ENCODE measurements at places on chromosomes 12 and 14. TPM values are rescaled to one million over a fixed set of nuclear protein-coding genes. Genes with fewer than 3 reads are reported as not detected.

WASHC4 gene
- total RNA-seq: 111 TPM

SLC6A12 gene
- total RNA-seq: 27.7 TPM

OTX2 gene
- not detected for total RNA-seq

BCDIN3D gene
- 3.9 TPM for total RNA-seq

CLEC4D gene
- total RNA-seq: not detected

HOXC6 gene
- total RNA-seq: not detected

GRCh38 chr14:90611936-90612335 lies 204.3 kb downstream of the TTC7B start:
- H3K4me3 ChIP-seq: no peak overlapping the region
- no peak overlapping the region for H3K27ac ChIP-seq
- no peaks in the 10 kb centered on the region for H3K4me1 ChIP-seq
- H3K27me3 ChIP-seq: no peaks in the 10 kb centered on the region

- no peak overlapping the region for H3K4me3 ChIP-seq
- no peaks in the 10 kb centered on the region for H3K27me3 ChIP-seq
- no peak overlapping the region for H3K27ac ChIP-seq
- no peak for DNase-seq
- H3K36me3 ChIP-seq: no peaks in the 10 kb centered on the region
Observed at GRCh38 chr14:78501909-78502308, 331.7 kb downstream of the NRXN3 start.

DNA sequence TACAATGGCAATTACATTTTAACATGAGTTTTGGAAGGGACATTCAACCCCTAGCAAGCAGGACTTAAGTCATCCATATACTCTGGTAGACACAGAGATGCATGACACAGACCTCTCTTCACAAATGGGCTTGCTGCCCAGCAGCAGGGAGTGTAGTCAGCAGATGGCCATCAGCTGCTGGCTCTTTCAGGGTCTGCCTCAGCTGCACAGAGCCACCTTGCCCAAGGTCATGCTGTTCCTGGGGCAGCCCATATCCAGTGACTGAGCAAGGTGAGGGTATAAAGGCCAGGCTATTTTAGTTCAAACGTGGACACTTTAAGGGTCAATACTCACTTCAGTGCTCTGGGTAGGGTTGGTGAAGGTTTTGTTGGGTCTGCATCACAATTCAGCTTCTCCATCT lies 58.3 kb upstream of the JDP2 start:
- H3K4me3 ChIP-seq: no peak overlapping the region
- H3K36me3 ChIP-seq: no peaks in the 10 kb centered on the region
- DNase-seq: no peak
- no peaks in the 10 kb centered on the region for H3K27me3 ChIP-seq
- H3K27ac ChIP-seq: no peak overlapping the region

DNA sequence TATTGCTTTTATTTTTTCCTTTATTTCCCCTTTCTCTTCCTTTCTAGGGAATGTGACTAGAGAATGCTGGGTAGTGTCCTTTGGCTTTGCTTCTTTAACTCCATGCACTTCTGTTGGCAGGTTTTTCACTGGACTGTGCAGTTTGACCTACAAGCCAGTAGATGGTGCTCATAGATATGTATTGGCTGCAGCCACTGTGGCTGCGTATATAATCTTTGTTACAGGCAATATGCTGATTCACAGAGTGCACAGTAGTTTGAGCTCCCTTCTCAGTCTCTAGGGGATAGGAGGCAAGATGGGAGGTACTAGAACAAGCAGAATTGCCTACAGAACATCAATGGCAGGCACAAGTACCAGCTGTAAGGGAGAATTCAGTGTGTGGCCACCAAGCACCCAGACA lies 503.5 kb downstream of the LRFN5 start:
- no peak for DNase-seq
- H3K4me1 ChIP-seq: no peaks in the 10 kb centered on the region
- H3K36me3 ChIP-seq: no peaks in the 10 kb centered on the region
- no peak overlapping the region for H3K27ac ChIP-seq
- no peak overlapping the region for H3K4me3 ChIP-seq
- no peaks in the 10 kb centered on the region for H3K27me3 ChIP-seq

DNA sequence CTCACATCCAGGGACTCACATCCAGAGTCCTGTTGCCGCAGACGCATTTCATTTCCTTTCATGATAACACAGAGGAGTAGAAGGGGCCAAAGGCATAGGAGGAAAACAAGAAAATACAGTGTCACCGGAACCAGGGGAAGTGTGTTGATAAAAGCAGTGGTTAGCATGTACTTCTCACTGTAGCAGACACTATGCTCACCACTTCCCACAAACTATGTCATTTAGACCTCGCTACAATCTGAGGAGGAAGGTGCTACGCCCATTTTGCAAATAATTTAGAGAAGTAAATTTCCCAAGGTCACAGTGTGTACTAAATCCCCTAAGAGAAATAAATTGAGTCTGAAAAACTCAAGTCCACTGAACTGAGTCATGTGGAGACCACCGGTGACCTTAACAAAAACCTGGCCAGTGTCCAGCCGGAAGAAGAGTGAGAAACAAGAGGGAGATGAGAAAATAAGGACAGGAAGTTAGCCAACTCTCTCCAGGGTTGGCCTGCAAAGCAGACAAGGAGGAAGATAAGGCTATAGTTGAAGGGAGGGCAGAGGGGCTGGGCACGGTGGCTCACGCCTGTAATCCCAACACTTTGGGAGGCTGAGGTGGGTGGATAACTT lies 25.8 kb upstream of the TMCC3 start:
- peaks cover 15% of the 10 kb centered on the region for H3K4me1 ChIP-seq
- no peaks in the 10 kb centered on the region for H3K36me3 ChIP-seq
- no peak overlapping the region for H3K27ac ChIP-seq
- no peaks in the 10 kb centered on the region for H3K27me3 ChIP-seq
- H3K4me3 ChIP-seq: no peak overlapping the region

- peak overlapping the region; percentile 98 for H3K27ac ChIP-seq
- no peak overlapping the region for H3K4me3 ChIP-seq
- peaks cover 43% of the 10 kb centered on the region for H3K4me1 ChIP-seq
- H3K36me3 ChIP-seq: no peaks in the 10 kb centered on the region
- H3K27me3 ChIP-seq: no peaks in the 10 kb centered on the region
Observed at GRCh38 chr12:50110127-50110761, 1.8 kb upstream of the COX14 start.

- no peak for DNase-seq
- no peaks in the 10 kb centered on the region for H3K36me3 ChIP-seq
- no peaks in the 10 kb centered on the region for H3K27me3 ChIP-seq
Observed at GRCh38 chr12:115144425-115144824, 460.4 kb upstream of the TBX3 start.

- no peak overlapping the region for H3K4me3 ChIP-seq
- no peaks in the 10 kb centered on the region for H3K36me3 ChIP-seq
- no peak overlapping the region for H3K27ac ChIP-seq
- H3K27me3 ChIP-seq: no peaks in the 10 kb centered on the region
- no peaks in the 10 kb centered on the region for H3K4me1 ChIP-seq
Observed at GRCh38 chr12:20716037-20716436, 20.9 kb downstream of the SLCO1C1 start.

- peaks cover 29% of the 10 kb centered on the region for H3K36me3 ChIP-seq
- no peak overlapping the region for H3K27ac ChIP-seq
- no peak overlapping the region for H3K4me3 ChIP-seq
- DNase-seq: no peak
- H3K27me3 ChIP-seq: no peaks in the 10 kb centered on the region
Observed at GRCh38 chr12:45849289-45849688, 119.8 kb downstream of the ARID2 start.

- H3K27ac ChIP-seq: no peak overlapping the region
- no peaks in the 10 kb centered on the region for H3K36me3 ChIP-seq
- H3K4me1 ChIP-seq: no peaks in the 10 kb centered on the region
- no peak overlapping the region for H3K4me3 ChIP-seq
Observed at GRCh38 chr14:80491131-80491530, 279.8 kb upstream of the DIO2 start.

- no peaks in the 10 kb centered on the region for H3K27me3 ChIP-seq
- no peak for DNase-seq
- no peak overlapping the region for H3K27ac ChIP-seq
- no peaks in the 10 kb centered on the region for H3K4me1 ChIP-seq
- H3K4me3 ChIP-seq: no peak overlapping the region
- H3K36me3 ChIP-seq: no peaks in the 10 kb centered on the region
Observed at GRCh38 chr14:56374421-56374820, 205.2 kb upstream of the TMEM260 start.

DNA sequence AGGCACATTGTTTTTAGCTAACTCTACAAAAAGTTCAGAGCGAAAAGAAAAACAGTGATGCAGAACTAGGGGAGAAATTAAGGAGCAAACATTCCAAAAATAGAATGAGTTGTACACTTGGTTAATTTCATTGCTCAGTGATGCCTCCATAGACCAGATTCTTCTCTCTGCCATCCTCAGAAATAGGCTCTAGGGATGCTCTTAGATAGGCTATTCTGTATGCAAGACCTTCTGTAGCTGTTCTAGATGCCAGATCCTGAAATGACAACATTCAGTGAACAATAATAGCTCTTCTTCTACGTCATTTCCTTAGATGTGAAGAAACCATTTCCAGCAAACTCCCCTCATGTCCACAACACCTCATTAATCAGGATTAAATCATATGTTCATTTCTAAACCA lies 466.3 kb downstream of the DIO2 start:
- no peaks in the 10 kb centered on the region for H3K36me3 ChIP-seq
- H3K27ac ChIP-seq: no peak overlapping the region
- DNase-seq: no peak
- no peaks in the 10 kb centered on the region for H3K27me3 ChIP-seq
- H3K4me3 ChIP-seq: no peak overlapping the region

DNA sequence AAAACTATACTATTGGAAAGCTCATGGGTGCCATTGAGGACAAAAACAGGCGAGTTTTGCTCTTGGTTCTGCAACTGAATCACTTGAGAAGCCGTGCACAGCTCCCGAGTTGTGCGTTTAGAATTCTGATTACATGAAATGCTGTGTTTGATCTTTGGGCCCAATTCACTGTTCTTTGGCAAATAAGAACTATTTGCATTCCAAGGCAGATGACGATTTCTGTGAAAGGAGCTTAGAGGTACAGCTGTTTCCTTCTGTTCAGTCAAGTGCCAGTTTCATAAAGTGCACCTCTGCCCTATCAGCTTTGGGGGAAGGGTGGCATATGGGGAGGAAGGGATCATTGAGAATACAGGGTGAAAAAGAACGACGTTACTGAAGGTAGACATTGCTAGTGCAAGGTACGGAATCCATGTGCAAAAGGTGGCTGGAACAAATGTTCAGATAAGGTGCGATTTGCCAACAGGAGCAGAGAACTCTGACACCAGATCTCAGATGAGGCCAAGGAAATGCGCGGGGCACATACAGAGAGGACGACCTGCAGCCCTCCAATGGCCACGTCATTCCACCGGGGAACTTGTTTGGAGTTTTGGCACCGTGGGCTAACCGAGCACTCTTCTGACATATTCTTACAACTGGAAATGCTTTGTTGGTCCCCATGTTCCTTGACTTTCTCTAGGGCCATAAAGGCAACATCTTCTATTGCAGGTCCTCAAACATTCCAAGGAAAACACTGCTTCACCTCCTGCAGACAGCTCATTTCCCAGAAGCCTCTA lies 30.1 kb downstream of the TCHP start:
- no peaks in the 10 kb centered on the region for H3K27me3 ChIP-seq
- H3K27ac ChIP-seq: no peak overlapping the region
- peaks cover 32% of the 10 kb centered on the region for H3K36me3 ChIP-seq
- H3K4me3 ChIP-seq: no peak overlapping the region
- DNase-seq: no peak

DNA sequence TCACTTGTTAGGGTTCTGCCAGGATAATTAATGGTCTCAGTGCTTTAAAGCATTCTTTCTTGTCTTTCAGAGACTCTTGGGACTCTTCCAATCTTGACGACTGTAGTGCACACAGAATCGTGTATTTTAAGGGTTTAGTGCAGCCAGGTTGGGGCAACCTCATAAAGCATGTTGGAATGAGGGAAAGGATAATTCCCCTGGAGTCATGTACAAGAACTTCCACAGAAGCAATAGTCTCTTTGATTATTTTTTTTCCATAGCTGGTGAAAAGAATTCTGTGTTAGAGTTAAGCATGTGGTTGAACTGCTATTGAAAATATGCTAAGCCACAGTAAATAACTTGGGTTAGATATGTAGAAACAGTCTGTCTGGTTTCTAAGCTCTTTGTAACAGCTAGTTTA lies 246.8 kb upstream of the DAAM1 start:
- H3K36me3 ChIP-seq: no peaks in the 10 kb centered on the region
- H3K27ac ChIP-seq: no peak overlapping the region
- no peaks in the 10 kb centered on the region for H3K4me1 ChIP-seq
- no peaks in the 10 kb centered on the region for H3K27me3 ChIP-seq
- H3K4me3 ChIP-seq: no peak overlapping the region
- DNase-seq: no peak

DNA sequence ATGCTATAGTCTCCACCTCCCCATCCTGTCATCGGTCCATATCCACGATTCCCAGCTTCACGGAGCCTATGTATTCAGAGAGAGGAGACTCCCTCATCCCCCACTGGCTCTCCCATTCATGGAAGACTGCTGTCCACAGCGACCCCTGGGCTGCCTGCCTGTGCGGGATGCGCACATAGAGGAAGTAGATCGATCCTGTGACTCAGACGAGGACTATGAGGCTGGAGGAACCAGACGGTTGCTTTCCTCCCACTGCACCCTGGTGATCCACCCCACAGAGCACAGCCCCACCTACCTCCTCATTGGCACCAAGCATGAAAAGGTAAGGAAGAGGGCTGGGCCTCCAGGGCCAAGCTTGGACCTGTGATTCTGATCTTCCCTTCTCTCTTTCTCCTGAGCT lies 24.4 kb downstream of the PIGH start:
- no peaks in the 10 kb centered on the region for H3K27me3 ChIP-seq
- no peak for DNase-seq
- no peak overlapping the region for H3K27ac ChIP-seq
- H3K36me3 ChIP-seq: peaks cover 80% of the 10 kb centered on the region
- H3K4me1 ChIP-seq: peaks cover 9% of the 10 kb centered on the region
- no peak overlapping the region for H3K4me3 ChIP-seq

GRCh38 chr14:21734457-21735074 lies 60.9 kb upstream of the OR4E1 start:
- no peak overlapping the region for H3K4me3 ChIP-seq
- H3K27me3 ChIP-seq: no peaks in the 10 kb centered on the region
- H3K36me3 ChIP-seq: no peaks in the 10 kb centered on the region
- H3K27ac ChIP-seq: no peak overlapping the region
- no peaks in the 10 kb centered on the region for H3K4me1 ChIP-seq

- H3K4me3 ChIP-seq: no peak overlapping the region
- no peak for DNase-seq
- no peaks in the 10 kb centered on the region for H3K4me1 ChIP-seq
- H3K36me3 ChIP-seq: no peaks in the 10 kb centered on the region
- H3K27me3 ChIP-seq: no peaks in the 10 kb centered on the region
- no peak overlapping the region for H3K27ac ChIP-seq
Observed at GRCh38 chr12:7582796-7583195, 79.2 kb upstream of the CD163 start.

Measured in thyroid gland (tissue), 4 donors.